ENCODE measurements at places on chromosomes 11 and 22.

- peak; percentile 61 for DNase-seq
Observed at GRCh38 chr11:129853518-129854231, 38.0 kb downstream of the TMEM45B start.

DNA sequence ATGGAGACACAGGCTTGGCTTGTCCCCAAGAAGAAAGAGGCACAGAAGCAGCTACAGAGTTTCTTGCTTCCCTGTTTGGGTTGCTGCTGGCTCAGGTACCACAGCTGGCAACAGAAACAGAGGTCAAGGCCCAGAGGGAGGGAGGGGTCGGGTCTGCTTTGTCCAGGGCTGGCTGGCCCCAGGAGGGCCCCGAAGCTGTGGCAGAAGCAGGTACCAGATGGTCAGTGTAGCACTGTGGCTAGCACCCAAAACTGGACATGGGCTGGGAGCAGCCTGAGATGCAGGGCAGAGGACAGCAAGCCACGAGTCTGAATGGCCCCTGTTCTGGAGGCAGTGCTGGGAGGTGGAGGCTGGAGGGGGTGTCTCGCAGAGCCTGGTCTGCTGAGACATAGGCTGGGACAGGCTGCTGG is 52.3 kb upstream of the CCDC188 start:
- no peak for DNase-seq

DNA sequence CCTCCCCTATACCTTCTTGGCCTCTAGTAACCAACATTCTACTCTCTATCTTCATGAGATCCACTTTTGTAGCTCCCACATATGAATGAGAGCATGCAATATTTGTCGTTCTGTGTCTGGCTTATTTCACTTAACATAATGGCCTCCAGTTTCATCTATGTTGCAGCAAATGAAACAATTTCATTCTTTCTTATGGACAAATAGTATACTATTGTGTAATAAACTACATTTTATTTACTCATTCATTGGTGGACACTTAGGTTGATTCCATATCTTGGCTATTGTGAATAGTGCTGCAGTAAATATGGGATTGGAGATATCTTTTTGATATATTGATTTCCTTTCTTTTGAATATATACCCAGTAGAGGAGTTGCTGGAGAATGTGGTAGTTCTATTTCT is 151.1 kb downstream of the JRKL start:
- DNase-seq: no peak

DNA sequence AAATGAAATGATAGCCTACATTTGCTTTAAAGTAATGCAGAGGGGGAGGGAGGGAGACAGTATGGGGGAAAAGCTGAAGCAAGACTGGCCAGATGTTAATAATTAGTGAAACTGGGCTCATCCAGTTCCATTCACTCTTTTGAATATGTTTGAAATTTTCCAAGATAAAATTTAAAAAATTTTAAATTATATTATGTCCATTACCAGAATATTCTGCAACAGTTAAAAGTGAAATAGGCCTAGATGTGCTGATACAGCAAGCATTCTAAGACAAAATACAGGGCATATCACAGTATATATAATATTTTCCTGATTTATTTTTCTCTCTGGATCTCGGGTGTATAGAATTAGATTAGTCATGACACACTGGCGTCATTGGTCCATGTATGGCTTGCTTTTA is 13.6 kb upstream of the ZNRF3 start:
- no peak for DNase-seq

DNA sequence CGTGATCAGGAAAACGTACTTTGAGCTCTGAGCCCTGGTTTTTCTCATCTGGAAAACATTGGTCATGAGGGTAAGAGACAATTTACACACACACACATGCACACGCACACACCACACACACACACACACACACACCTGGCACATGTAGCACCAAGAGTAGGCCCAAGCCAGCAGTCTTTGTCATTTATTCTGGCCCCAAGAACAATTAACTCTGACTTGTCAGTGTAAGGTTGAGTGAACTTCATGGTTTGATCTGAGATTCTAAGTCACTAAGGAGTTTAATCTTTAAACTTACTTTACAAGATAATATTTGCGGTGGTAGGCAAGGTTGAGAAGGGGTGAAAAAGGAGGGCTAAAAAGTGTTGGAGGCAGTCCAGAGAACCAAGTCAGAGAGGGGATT is 44.1 kb downstream of the MMP20 start:
- DNase-seq: no peak

- no peak for DNase-seq
Observed at GRCh38 chr11:90274362-90274761, 51.5 kb upstream of the CHORDC1 start.

DNA sequence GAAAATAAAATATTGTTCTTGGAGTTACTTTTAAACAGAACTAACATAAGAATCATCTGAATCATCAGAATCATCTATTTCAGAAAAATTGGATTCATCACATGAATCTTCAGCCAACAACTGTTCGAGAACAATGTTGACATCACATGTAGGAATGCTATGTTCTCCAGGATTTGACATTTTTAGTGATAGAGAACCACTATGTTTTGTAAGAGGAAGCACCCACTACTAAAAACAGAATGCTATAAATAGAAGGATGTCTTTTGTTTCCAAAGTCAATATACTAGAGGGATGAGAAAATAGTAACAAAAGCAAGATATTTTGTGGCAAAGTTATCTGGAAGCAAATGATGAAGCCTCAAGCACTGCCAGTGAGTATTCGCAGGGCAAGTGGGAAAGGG is 263.4 kb upstream of the DDI1 start:
- DNase-seq: no peak

- DNase-seq: no peak
Observed at GRCh38 chr11:67153971-67154370, 34.9 kb downstream of the KDM2A start.

- no peak for DNase-seq
Observed at GRCh38 chr11:95514416-95515110, 275.0 kb downstream of the FAM76B start.

DNA sequence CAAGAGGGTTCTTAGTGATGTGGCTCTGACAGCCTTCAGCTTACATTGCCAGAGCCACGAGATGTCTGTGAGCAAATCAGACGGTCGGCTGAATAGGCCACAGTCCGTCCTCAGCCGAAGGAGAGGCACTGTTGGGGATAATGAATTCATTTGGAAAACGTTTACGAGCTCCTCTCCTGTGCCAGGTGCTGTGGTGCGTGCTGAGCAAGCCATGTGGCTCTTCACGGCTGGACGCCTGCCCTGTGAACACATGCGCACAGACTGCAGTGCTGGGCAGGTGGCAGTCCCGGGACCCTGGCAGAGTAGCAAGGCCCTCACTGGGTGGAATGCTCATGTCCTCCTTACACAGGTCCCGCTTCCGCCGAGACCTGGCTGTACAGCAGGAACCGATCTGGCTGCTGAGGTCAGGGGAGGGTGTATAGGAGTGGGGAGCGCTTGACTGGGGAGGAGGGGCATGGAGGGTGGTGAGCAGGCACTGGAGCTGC is 6.8 kb downstream of the TBC1D22A start:
- no peak for DNase-seq

DNA sequence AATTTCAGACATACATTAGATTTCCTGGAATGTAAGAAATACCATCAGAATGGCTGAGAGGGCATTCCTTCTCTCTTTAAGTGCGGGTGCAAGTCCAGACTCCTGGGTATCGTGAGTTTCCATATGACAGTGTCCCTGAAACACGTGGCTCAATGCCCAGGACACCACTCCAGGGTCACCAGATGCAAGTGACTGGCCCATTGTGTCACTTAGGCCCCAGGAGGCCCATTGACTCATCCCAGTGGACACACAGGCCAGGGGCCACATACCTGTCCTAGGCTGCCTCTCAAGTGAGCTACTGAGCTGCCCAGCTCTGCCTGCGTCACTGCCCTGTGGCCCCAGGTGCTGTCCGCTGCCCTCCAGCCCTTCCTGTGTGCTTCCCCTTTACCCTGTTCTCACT is 18.5 kb downstream of the FBLN1 start:
- DNase-seq: no peak

DNA sequence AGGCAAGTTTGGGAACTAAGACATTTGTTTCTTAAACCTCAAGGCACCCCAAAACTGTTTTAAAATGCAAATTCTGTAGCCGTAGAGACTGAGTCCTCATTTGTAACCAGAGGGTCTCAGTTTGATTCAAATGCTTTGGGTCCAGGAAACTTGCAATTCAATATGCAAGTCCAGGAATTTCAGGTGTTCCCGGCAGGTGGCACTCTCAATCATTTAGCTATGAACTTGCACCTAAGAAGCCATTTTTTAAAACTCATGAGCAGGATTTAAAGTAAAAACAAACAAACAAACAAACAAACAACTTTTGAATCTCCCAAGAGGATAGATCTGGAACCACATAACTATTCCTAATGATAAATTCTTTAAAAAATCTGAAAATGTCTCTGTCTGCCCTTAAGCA is 8.7 kb upstream of the ABTB2 start:
- DNase-seq: no peak

DNA sequence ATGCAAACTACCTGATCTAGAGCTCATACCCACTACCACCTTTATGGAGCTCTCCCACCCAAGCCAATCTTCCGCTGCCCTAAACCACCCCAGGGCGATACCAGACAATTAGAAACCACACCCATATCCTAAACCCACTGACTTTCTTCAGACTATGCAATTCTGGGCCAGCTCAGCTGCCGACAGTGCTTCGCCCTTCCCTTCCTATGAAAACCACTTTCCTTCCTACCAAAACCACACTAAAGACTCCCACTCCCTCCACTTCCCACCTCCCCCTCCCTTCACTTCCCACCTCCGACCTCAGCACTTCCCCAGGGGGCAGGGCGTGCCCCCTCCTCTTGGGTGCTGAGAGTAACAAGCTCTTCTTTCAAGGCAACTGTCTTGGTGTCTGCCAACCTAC is 25.1 kb downstream of the B3GAT1 start:
- DNase-seq: no peak
